ENCODE measurements at places on chromosomes 4 and X. TPM values are rescaled to one million over a fixed set of nuclear protein-coding genes. Genes with fewer than 3 reads are reported as not detected.

The PPP1R2C gene
- total RNA-seq, result not detected

The HMX1 gene
- total RNA-seq, result 0.87 TPM

The SFRP2 gene
- 3.2 TPM for total RNA-seq

The SAT1 gene
- 242 TPM for total RNA-seq

The SUV39H1 gene
- 7.4 TPM for total RNA-seq

Measured in progenitor cell of endocrine pancreas (in vitro differentiated cells).